Stimulated activated CD4-positive, alpha-beta T cell treated with anti-CD3 and anti-CD28 coated beads, Interleukin-12 subunit alpha, Interleukin-12 subunit beta, amount 100 ng/mL, for 4 hours (primary cell): ENCODE measurements at places on chromosomes 11 and 22.

DNA sequence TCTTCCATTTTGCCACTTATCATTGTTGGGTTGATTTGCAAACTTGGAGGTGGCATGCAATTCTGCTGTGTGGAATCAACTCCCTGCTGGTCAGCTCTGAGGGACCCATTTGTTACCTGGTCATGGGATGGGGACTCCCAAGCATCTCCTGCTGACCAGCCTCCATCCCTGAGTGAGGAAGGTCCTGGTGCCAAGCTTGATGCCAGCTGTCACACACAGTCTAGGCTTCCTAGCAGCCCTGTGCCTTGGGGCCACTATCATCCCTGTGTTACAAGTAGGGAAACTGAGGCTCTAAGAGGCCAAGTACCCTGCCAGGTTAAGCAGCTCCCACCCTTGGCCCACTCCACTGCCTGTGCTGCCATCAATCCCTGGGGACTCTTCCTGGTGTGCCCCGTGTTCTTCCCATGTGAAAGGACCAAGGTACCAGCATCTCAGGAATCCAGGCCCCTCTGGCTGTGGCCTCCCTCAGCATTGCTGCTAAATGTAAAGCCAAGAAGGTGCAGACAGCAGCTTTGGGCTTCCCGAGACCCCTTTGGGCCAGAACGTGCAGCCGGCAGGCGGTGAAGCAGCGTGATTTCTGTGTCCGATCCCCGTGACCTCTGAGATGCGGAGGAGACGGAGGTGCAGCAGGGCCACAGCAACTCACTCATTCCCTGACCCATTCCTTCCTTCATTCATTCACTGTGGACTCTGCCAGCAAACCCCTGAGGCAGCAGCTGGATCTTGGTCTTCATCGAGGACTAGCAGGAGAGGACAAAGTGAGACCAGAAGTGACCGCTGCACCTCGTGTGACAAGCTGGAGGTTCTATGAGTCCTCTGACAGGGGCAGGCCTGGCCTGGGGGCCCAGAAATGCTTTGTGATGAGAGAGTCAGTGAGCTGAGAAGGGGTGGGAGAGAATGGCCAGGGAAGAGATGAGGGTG is 49.7 kb downstream of the MYEOV start:
- no peak for DNase-seq

- DNase-seq = no peak
These were observed 135.2 kb downstream of the TTC28 start for GRCh38 chr22:28544431-28544868.

- DNase-seq = no peak
These were observed 106.0 kb downstream of the EMSY start for GRCh38 chr11:76550781-76551180.

- no peak for DNase-seq
These were observed 35.7 kb downstream of the SFI1 start for GRCh38 chr22:31532060-31532459.

DNA sequence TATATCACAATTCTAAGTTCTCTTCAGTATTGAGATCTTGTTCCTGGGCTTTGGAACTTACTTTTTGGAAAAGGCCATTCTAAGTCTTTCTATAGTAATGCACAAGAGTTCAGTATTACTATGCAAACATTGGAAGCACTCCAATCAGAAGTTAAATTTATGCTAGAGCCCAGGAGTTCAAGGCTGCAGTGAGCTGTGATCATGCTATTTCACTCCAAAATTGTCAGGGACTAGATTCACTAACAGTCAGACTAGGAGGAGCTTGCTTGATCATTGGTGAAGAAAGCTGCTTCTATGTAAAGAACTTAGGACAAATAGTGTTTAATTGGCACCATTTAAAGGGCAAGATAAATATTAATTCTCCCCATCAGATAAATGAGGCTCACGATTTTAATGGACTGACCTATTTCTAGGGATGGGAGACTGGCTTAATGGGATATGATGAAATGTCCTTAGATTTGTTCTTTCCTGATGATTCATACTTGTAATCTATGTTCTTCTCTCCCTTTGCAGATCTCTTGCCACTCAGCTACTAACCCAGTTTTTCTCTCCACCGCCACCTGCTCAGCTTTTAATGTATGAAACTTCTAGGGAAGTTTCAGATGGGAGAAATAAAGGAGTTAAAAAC is 32.6 kb upstream of the TMEM123 start:
- DNase-seq = no peak

DNA sequence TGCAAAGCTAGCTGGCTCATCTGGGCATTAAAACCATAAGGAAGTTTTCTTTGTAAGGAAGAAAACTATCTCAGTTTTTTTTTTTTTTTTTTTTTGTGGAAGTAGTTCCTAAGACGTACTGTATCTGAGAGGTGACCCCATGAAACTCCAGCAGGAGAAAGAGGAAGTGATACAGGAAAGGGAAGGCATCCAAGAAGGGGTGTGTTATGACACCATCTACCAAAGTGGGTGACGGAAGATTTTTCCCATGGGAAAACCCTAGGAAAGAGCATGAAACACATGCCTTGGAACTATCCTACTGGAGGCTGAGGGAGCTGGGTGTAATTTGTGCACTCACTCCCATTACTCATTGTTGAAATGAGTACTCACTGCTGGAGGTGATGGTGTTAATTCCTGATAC is 63.8 kb upstream of the ARHGAP20 start:
- no peak for DNase-seq

DNA sequence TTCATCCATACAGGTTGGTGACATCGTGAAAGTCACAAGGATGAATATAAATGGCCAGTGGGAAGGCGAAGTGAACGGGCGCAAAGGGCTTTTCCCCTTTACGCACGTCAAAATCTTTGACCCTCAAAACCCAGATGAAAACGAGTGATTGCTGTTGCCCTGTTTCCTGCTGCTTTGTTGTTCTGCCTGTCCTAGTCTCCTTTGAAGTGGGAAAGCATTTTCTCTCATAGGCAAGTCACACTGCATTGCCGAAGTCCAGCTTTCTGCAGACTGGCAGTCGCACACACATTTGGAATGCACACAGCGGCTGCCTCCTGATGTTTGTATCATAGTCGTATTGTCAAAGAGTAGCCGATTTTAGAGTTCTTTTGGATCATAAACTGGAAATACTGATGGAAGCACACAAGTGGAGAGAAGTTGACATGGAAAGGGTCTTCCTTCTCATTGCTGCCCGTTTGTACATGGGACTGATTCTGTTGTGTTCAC is 17.3 kb upstream of the AIFM3 start:
- no peak for DNase-seq

- DNase-seq = no peak
These were observed 4.1 kb downstream of the CASP4 start for GRCh38 chr11:104964247-104964646.

DNA sequence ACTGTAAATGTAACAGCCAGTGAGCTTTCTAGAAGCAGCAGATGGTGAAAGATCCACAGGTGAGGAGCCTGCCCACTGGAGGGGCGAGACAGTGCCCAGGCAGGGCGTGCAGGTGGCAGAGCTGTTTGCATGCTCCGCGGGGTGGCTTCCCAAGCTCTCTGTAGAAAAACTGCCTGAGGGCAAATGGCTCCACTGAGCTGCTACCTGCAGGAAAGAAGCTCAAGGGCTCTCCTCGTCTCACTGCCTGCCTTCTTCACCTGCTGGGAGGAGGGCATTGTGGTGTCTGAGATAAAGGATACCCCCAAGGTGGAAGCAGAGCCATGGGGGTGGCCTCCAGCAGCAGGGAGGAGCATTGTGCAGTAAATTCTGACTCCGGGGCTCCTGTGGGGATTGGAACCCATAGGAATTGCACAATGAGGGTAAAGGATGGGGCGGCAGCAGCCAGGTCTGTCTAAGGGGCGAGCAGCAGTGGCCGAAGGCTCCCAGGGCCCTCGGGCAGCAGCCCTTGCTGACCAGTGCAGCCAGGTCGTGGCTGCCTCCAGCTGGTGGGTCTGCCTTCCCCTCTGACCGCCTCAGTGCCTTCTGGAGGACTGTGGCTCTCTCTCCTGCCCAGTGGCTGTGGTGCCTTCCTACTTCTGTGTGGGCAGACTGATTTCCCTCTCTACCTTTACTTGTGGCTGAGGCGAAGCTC is 28.0 kb upstream of the CABP7 start:
- DNase-seq = no peak

DNA sequence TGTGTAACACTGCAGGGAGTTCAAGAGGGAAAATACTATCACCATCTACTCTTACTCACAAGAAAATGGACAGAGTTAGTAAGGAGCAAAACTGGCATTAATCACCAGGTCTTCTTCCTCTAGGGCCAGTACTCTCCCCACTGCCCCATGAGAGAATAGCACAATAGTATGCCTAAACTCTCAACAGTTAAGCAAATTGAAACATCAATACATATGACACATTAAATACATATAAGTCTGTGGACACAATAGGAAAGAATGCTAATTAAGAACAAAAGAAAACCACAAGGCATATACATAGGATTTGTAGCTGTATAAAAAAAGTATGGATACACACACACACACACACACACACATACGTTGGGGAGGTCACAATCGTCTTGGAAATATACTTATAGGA is 197.9 kb upstream of the BDNF start:
- no peak for DNase-seq

DNA sequence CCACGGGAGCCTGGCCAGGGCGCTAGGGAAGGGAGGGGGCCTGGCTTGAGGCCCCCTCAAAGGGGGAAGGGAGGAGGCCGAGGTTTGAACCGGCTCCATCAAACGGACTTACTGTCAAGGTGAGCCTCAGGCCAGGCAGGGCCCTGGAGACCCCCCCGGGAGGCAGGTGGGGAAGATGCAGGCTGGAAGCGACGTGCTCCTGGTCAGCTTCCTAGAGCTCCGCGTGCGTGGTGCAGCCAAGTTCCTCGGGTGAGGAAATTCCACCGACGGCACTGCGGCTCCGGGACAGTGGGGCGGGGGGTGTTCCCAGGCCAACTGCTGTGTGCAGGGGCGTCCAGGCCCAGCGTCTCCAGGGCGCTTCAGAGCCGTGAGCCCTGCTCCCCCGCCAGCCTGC is 7.2 kb upstream of the TRABD start:
- DNase-seq = no peak

DNA sequence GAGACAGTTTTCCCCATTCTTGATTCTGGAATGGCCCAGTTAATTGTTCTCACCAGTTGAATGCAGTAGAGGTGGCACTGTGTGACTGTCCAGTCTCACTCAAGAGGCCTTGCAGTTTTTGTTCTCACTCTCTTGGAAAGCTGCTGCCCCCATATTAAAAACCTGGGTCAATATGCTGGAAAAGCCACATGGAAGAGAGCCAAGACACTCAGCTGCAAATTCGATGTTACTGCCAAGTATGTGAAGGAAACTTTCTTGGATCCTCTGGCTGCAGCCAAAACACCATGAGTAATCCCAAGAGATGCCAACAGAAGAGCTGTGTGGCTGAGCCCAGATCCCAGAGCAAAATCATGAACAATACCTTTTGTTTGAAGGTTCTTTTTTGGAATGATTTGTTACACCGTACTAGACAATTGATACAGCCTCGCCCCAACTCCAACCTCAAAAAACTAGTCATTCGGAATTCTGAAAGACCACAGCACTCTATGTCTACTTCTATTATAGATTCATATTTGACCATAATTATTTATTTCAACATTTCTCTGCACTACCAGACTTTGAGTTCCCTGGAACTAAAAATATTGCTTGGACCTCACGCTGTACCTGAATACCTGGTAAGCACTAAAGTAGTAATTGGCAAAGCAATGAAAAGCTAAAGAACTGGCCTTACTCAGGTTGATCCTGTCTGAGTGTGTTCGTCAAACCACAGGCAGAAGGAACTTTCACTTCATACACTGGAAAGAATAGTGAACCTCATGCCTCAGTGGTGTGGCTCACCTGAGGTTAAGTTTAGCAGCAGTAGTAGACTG is 378.8 kb downstream of the ETS1 start:
- DNase-seq = no peak

DNA sequence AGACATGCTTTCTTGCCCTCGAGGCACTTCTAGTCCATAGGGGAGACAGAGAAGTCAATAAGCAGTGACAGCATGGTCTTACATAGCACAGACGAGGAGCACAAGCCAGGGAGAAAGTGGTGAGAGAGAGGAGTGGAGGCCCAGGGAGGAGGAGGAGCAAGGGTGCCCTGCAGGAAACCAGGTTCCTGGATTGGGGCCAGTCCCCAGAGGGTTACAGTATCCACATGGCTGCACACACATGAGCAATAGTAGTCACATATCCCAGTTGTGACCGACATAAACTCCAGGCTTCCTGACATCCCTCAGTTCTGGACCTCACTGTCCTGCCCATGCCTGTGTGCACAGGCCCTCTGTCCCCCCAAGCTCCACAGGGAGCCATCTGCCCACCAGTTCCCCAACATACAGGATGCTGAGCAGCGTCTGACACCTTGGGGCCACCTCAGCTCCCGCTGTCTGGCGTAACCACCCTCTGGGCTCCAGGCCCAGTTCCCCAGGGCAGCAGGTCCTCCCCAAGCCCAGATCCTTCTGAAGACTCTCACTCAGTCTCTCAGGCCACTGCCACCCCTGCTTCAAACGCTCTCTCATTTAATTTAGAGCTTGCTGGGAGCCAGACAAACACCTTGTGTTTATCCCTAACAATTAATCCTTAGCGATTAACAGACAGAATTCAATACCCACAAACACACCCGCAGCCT is 53.7 kb downstream of the DSCAML1 start:
- no peak for DNase-seq

DNA sequence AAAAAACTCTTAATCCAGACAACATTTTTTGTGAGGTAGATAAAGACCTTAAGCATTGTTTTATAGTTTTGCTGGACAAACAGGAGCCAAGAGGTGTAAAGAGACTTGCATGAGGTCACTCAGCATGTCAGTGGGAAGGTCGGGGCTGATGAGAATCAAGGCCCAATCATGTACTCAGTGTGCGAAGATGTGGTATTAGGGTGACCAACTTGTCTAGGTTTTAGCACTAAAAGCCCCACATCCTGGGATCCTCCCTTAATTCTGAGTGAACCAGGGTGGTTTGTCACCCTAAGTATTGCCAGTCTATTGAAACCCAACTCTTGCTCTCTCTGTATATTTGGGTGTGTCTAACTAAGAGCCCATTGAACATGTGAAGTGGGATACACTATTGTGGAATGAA is 19.5 kb upstream of the SORL1-AS1 start:
- no peak for DNase-seq

DNA sequence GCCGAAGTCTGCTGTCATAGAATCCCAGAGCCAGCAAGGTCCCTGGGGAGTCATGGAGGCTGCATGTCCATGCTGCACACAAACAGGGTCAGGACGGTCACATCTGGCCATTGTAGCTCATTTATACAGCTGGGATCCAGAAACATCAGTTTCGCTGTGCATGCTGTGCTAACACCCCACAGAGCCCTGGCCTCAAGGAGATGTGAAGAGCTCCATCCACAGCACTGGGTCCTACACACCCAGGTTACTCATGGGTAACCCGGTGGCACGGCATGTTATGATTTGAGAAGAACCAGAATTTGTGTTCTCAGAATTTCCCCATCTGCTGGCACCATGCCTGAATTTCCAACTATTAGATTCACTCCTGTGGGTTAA is 146.3 kb upstream of the ARHGAP20 start:
- no peak for DNase-seq

- no peak for DNase-seq
These were observed 127.6 kb upstream of the PARVA start for GRCh38 chr11:12249590-12250260.

DNA sequence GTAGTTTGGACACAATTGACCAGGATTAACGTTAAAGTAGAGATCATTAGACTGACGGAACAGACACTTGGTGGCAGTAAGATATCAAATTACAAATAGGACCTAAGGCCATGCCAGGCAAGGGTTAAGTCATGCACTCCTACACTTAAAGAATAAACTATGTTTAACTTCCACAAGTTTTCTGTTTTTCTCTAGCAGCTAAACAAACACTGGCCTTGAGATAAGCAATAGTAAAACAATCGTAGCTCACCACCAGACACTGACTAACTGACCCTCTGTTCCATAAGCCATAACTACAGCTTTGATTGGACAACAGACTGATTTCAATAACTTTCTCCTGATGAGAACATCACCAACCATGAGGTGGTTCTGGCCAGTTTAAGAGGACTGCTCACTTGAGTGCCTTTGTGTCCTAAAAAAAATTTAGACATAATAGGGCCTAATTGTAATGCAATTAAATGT is 2.0 kb upstream of the CEP126 start:
- no peak for DNase-seq
